ENCODE measurements at places on chromosomes 5 and 9.

DNA sequence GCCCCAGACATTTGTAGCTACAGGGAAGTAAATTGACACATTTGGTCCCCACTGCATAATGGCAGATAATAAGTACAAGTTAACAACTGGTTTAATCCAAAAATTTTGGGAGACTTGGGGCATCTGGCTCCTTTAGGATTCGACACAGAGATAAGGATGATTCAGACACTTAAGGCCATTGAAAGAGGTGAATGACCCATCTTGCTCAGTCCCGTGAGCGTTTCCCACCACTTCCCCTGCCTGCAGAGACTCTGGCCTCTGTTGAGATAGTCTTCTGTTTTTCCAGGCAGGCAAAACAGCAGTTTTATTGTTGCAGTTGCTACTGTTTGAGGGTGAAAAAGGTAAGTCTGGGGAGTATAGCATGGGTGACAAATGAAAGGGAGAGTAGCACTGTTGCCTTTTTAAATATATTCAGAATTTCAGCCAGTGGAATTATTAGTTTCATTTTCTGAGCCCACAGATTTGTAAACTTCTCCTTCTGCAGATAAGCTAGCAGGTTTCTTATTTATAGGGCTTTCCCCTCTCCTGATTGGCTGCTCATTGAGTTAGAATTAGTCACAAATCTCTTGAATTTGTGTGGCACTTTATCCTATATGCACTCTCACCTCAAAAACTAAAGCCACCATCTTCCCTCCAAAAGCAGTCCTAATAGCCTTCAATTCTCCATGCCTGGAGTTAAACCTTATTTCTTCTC is 19.3 kb downstream of the ACO1 start:
- no peak for DNase-seq

DNA sequence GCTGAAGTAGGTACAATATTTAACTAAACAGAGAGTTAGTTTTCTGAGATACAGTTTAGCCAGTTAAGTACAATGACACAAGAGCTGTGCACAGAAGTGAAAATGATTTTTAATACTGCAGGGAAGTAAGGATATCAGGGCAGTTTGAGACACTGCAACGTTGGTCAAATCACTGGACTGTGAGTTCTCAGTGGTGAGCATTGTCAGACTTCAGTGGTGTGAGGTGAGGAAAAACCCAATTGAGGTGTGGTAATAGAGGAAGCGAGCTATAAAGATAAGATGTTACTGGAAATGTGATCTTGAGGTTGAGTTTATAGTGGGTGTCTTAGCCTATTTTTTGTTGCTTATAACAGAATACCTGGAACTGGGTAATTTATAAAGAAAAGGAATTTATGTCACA is 12.8 kb upstream of the FBXL7 start:
- no peak for DNase-seq

DNA sequence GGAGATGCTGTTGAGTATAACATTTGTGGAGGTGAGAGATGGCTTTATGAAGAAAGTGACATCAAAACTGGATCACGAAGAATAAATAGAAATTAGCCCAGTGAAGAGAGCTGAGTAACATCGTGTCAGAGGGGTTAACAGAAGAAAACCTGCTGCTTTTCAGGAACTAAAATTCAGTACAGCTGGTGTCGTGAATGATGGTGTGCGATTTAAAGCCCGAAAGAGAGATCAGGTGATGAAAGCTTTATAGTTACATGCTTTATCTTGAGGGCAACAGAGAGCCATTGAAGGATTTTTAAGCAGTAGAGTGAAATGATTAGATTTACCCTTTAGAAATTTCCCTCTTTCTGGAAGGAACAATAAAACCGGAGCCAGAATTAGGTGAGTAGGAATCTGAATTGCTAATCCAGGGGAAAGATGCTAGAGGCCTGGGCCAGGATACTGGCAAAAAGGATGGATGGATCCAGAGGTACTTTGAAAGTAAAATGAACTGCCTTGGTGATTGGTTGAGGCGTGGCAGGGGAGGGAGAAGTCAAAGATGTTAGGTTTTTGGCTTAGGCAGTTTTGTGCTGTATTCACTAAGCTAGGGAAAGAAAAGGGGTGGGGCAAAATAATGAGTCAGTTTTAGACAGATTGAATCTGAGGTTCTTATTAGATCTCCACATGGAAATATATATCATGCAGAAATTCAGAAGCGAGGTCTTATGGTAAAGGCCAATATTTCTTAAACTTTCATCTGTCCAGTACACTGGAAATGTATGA is 3.4 kb downstream of the LRRC70 start:
- no peak for DNase-seq

- DNase-seq = no peak
These were observed 47.9 kb upstream of the ZBTB43 start for GRCh38 chr9:126756876-126757415.

GRCh38 chr9:2494562-2494961 is 127.0 kb upstream of the VLDLR start:
- DNase-seq = no peak

- no peak for DNase-seq
These were observed 80.0 kb downstream of the OXCT1 start for GRCh38 chr5:41790038-41790776.

DNA sequence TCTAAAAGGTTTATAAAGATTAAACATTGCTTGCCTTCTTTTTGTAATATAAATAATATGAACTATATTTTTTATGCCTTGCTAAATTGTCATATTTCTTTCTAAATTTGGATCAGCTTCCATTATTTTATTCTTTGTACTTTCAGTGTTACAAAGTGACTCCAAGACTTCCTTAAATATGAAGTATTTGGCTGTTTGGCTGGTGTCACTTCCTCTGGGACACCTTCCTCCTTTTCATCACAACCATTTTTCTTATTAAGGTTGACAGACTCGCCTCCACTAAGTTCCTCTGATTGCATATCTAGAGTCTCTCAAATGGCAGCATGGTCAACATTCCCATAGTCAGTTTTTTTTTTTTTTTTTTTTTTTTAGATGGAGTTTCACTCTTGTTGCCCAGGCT is 73.8 kb upstream of the SLC1A1 start:
- DNase-seq = peak; percentile 2

GRCh38 chr5:55324815-55325418 is 17.1 kb downstream of the MTREX start:
- peak; percentile 41 for DNase-seq

DNA sequence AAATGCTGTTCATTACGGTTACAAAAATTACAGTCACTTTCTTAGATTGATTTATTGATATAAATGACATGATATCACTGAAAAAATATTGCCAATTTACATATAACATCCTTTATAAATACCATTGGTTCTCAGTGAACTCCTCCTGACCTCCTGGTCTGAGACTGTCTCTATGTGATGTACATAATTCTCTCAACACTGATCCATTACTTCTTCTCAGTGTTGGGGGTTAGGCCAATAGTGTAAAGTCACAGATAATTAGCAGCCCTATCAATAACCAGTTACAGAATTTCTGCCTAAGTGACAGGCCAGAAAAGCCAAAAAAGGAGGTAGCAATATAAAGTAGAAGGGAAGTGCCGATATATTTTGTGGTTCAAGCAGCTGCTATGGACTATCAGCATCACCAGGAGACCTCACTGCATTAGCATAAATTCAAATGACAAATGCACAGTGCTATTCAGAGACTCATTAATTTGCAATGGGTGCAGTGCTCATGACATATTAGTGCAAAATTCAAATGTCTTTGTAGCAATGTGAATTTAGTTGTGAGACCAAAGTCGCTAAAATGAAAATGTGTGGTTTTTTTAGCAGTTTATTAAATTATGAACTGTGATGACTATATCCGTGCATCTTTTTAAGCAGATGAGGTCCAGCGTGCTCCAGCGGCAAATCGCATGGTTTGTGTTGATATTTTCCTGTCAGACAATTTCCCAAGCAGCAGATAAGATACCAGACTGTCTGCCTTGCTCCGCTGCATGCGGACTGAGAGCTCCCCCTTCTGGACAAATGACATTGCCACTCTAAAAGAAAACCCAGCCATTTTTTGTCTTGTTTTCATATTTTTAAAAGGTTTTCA is 144.6 kb downstream of the CETN3 start:
- DNase-seq = peak; percentile 70

DNA sequence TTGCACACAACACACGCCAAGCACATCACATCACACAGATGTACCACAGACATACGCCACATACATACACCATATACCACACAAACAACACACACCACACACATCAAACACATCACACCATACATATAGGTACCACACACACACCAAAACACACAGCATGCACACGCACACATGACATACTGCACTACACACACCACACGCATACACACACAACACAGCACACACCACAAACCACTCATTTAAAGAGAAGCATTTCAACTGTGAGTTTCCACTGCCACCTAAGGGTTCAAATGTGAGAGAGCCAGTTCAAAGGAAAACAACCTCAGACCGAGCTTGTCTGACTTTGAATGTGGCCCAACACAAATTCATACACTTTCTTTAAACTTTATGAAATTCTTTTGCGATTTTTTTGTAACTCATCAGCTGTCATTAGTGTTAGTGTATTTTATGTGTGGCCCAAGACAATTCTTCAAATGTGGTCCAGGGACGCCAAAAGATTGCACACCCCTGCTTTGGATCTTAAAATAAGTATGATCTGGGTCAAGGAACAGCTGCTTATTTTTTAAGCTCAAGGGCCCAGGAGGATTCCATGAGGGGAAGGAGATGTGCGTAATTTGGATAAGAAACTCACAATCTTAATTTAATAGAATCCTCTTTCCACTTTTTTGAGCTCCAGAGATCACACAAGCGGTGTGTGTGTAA is 494.6 kb downstream of the GADD45G start:
- DNase-seq = peak; percentile 12

DNA sequence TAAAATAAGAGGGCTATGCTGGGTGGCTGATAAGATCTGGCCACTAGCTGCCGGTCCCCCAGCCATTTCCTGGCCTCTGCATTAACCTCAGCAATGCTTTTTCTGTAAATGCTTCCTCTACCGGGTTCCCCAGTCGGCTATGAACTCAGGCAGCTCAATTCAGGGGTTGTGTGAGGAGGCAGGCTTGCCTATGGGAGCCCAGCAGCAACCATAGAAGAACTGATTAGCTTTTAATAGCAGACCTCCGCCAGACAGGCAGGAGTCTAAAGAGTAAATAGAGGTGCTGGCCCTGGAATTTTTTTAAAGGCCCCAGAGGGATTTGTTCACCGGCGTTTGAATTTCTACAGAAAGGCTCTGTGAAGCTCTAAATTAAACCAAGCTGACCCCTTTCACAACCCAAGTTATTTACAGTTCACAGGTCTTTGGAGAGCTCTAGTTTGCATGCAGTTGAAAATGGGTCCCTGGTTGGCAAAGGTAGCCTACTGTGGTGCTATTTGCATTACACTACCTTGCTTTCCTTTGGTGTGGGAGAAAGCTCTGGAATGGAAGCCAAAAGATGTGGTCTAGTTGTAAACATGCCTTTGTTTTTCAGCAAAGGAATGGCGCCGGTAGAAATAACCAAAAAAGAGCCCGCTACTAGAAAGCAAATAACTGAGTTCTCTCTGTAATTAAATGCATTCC is 289.7 kb upstream of the SEMA6A start:
- DNase-seq = peak; percentile 3

DNA sequence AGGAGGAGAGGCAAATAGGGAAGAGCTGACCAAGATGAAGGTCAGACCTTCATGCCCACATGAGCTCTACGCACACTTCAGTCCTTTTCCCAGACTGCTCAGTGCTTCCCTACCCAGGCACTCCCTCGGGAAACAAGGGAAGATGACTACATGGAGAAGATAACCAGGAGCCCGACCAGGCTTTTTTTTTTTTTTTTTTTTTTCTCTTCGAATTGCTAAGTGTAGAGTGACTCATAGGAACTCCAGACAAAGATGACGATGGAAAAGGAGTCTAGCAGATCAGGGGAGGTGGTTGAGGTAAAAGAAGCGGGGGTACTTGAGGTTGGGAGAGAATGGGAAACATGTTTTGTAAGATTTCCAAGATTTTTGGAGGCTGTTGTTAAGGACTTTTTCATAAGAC is 526.1 kb downstream of the BNC2 start:
- no peak for DNase-seq

DNA sequence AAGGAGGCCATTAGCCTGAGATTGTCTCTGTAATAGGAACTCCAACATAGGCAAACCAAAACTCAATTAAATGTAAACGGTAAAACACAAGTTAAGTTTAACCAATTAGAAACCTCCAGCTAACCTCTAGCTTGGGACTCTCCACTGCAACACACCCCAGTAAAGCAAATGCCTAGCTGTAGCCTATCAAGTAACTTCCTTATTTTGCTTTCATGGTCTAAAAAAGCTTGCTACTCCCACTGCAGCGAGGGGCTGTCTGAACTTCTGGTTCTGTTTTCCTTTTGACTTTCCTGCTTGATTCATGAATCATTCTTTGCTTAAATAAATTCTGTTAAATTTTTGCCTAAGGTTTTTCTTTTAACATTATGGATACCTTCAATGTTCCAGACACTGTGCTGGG is 24.4 kb upstream of the C5orf46 start:
- peak; percentile 18 for DNase-seq

GRCh38 chr5:164688437-164688836 is 1183.0 kb downstream of the MAT2B start:
- no peak for DNase-seq

DNA sequence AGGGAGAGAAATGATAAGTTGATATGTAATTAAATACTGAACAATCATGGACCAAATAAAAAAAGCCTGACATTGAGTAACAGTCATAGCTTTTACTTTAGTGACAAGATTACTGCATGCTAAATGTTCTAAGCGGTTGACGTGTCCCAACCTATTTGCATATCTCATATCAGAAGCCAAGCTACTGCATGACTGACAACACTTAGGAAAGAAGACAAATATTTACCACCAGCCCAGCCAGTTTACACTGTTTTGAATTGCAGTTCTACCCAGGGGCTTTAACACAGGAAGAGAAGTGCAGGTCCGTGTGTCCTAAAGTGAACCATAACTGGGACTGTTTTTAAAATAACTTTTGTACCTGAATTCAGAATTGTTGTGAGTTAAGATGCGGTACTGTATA is 219.9 kb downstream of the PRDM9 start:
- no peak for DNase-seq

DNA sequence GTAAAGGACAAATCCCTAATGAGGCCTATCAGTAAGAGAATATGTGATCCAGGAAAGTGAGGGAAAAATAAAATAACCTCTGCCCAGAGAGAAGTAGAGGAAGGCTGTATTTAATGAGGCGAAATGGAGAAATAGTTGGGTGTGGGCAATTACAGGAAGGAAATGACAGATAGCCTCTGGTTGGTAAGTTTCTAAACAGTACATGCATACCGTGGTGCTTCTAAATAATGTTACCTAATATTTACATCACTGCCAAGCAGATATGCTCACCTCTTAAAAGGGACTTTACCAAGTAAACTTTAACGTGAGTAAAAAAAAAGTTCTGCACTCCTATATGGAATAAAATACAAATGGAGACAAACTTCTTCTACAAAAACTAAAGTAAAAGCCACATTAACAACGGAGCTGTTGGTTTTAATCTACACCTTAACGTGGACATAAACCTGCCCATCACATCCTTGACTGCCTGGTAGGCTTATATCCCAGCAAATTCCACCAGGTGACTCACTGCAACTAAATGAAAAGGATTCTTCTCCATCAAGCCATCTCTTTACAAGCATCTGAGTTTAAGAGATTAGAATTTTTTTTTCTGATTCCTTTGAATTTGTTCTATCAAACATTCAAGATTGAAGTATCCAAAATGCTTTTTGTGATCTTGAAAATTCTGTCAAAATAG is 12.4 kb downstream of the NFIL3 start:
- DNase-seq = peak; percentile 26

Data from KBM-7 (cell line).